Activated CD4-positive, alpha-beta T cell treated with anti-CD3 and anti-CD28 coated beads for 48 hours (primary cell): ENCODE measurements at places on chromosomes 11 and 22.
A peak's percentile ranks its signal among the peaks of the same experiment; 100 is the strongest.

- DNase-seq = no peak
Observed at GRCh38 chr11:131889760-131890581, 519.6 kb downstream of the NTM start.

DNA sequence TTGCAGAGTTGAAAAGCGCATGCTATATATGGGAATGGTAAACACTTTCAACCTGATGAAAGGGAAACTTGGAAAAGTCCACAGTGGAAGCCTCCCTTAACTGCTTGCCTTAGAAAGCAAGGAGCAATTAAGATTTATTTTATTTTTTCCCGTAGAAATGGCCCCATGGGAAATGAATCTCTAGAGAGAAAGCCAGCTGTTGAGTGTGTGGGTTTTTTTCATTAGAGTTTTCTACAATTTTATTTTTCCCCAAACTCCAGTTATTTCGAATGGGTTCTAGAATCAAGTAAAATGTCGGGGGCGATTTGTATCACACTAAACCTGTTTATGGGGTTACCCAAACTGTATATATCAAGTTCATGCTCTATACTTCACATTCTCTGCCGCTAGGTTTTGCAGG is at the start of gene OR5M3:
Gene OR5M3, minus strand, starts transcription at position 101 of the 400 bp plus-strand sequence. CDS start 2,855 bp downstream, outside the sequence.
- no peak for DNase-seq

DNA sequence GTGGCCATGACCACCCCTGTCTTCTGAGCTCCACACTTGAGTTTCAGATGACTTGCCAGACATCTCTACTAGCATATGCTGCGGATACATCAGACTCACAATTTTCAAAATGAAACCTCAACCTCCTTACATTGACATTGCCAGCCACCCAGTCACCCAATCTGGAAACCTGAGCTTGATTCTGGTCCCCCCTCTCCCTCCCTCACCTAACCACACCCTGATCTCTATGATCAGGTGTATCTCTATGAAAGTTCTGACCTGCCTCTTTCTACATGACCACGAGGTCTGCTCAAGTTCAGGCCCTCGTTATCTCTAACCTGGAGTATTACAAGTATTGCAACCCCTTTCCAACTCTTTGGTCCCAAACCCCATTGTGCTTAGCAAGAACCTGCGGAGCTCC is 254.1 kb downstream of the KIRREL3 start:
- DNase-seq = no peak

DNA sequence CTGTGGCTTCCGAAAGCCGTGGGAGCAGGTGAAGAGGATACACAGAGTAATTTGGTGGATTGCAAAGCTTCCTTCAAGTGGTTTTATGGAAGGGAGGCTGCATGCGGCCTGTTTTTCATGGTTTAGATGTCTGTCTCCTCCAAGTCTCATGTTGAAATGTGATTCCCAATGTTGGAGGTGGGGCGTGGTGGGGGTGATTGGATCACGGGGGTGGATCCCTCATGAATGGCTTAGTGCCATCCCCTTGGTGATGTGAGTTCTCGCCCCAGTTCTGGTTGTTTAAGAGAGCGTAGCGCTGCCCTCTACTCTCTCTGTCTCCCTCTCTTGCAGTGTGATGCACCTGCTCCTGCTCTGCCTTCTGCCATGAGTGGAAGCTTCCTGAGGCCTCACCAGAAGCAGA is 247.8 kb upstream of the B3GAT1 start:
- DNase-seq = no peak

GRCh38 chr22:45877651-45878050 is 99.3 kb downstream of the WNT7B start:
- DNase-seq = no peak

GRCh38 chr11:71169313-71169712 is 83.1 kb downstream of the SHANK2 start:
- DNase-seq = no peak

DNA sequence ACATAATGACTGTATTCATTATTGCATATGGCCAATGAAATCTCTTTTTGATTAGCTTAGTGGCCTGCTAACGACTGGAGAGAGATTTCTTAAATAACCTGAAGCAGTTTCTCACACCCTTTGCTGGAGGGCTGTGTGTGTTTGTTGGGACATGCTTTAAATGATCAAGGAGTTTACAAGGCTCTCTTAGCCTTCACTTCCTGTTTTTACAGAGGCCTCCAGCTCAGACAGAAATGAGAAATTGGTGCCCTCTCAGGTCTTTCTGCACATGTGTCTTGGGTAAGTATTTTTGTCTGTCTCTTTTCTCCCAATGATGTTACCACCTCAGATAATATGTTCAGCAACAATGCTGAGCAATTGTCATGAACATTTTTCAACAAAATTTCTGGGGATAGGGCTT is 884.4 kb upstream of the CNTN5 start:
- no peak for DNase-seq

- no peak for DNase-seq
Observed at GRCh38 chr11:114284914-114285313, 11.3 kb upstream of the NNMT start.

DNA sequence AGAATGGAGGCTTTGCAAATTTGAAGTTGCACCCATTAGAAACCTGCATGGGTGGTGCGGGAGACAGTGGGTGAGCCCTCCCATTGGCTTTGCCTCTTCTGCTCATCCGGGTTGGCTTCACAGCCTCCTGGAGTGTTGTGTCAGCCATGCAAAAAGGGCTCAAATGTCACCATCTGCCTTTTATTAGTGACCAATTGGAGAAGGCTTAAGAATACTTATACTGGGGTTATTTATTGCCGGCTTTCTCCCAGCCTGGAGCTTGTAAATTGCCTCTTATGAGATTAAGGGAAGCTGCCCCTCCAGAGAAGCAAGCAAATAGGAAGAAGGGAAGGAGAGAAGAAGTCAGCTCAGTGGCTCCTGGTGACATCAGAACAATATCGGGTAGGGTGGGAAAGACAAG is 182.6 kb downstream of the ST3GAL4 start:
- no peak for DNase-seq

DNA sequence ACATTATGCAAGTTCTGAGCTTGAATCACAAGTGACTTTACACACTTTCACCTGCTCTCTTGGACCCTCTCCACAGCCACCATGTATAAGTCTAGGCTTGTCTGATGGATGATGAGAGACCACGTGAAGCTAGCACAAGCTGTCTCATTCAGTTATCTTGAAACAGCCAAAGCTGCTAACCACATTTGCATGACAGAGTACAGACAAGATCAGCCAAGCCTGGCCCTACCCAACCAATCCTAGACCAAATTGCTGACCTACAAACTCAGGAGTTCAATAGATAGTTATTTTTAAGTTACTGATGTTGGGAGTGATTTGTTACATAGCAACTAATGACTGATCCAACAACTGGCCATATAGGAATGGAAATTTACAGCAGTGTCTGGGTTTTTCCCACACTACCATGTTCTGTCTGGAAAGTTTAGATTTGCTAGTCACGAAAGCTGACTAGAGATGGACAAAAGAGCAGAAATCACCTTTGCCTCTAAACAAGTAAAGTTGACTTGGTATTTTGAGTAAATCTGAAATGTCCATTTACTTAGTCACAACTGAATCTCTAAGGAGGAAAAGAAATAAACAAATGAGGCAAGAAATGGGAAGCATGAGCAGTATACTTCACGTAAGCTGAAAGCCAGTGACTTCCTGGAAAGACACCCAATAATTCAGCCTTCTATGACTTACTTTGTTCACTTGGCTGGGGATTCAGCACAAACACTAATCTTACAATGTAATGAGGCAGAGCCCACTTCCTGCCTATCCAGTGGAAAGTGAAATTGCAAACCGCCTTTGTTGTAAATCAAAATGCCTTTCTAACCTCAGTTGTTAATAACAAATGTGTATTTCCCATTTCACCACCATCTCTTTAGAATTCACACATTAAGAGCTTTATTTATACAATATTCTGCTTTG is 101.7 kb downstream of the FAM181B start:
- no peak for DNase-seq

DNA sequence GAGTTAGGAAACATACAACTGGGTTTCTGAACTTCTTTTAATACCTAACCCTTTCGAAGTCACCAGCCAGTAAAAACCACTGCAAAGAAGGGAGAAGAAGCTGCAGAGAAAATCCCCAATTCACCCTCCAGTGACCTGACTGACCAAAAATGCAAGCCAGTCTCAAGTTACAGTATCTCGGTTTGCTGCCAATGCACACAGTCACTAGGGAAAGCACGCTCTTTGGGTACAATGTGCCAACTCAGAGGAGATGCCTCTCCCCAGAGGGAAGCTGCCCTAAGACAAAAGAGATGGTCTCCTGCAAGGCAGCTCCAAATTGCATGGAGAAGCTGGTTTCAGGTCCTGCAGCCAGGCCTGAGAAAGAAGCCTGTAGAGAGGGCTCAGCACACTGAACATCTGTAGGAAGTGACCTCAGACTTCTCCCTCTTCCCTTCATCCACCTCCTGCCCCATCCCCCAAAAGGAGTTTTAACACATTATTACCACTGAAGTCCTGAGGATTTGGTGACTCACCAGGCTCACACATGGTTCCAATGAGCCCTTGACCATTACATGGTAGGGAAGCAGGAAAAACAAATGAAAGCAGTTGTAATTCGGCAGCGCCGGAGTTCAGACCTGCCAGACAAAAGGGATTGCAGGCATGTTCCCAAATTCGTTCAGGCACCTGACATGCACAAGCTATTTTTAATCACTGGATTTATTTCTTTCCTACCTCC is 90.1 kb downstream of the ETS1 start:
- DNase-seq = no peak

- no peak for DNase-seq
Observed at GRCh38 chr11:69212798-69213110, 57.0 kb downstream of the SMIM38 start.

- peak; percentile 87 for DNase-seq
Observed at GRCh38 chr11:73242251-73243092, 24.4 kb downstream of the P2RY2 start.

- DNase-seq = peak; percentile 71
Observed at GRCh38 chr11:877565-877964, 33.0 kb downstream of the CHID1 start.

DNA sequence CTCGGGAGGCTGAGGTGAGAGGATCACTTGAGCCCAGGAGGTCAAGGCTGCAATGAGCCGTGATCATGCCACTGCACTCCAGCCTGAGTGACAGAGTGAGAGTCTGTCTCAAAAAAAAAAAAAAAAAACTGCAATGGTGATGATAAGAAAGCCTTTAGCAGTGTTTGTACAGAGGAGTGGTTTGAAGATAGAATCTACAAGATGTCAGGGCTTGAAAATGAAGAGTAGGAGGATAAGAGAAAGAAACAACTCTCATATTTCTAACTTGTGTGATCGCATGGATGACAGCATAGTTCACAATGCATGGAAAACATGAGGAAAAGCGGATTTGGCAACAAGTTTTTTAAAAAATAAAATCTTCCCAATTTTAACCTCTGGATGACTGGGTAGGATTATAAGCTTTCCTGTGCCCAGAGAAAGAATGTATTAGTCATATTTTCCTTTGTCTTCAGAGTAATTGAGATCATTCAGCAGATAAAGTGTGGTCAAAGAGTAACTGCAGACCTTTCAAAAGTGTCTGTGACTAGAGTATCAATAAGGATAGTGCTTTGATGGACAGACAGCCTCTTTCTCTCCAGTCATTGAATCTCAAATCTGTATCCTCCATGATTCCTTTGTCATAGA is 328.1 kb downstream of the CASP12 start:
- no peak for DNase-seq

DNA sequence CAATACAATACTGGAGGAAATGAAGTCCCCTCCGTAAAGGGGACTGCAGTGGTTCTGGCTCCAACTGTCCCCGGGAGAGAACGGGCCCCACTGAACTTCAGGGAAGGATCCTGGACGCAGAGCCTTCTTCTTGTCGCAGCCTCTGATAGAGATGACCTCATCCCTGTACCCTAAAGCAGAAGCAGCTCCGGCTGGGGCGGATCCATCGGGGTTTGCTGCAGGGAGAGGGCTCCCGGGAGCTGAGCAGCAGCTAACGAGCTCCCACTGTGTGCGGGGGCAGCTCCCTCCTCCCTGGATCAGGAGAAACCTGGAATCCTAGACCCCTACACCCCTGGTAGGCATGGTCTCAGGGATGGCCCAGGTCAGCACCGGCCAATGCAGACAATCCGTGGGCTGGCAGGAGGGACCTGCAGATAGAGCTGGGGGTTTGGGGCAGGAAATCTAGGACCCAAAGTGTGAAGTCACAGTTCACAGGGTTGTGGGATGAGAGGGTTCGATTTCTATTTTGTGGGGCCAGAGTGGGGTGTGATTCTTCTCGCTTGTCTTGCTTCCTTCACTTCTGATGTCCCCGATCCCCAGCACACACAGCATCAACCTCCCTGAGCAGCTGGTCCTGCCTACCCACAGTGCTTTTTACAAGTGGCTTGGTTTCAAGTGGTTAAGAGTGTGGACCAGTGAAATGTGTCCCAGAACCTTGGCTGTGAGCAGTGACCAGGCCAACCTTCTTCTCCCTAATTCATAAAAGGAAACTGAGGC is 12.9 kb downstream of the KIAA0930 start:
- no peak for DNase-seq

DNA sequence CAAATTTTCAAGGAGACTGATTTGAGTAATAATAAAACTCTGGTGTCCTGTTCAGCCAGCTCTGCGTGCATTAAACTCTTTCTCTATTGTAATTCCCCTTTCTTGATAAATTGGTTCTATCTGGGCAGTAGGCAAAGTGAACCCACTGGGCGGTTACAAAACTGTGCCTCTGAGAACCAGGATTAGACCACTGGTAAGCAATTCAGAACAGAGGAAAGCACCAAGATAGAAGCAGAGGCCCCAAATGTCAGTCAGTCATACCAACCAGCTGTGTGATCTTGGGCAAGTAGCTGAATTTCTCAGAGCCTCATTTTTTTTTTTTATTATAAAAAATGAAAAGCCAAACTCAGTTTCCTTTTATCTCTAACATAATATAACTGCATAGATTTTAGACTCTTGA is 54.9 kb downstream of the TRIM44 start:
- no peak for DNase-seq

- no peak for DNase-seq
Observed at GRCh38 chr11:119664063-119664572, 64.9 kb downstream of the NECTIN1 start.

DNA sequence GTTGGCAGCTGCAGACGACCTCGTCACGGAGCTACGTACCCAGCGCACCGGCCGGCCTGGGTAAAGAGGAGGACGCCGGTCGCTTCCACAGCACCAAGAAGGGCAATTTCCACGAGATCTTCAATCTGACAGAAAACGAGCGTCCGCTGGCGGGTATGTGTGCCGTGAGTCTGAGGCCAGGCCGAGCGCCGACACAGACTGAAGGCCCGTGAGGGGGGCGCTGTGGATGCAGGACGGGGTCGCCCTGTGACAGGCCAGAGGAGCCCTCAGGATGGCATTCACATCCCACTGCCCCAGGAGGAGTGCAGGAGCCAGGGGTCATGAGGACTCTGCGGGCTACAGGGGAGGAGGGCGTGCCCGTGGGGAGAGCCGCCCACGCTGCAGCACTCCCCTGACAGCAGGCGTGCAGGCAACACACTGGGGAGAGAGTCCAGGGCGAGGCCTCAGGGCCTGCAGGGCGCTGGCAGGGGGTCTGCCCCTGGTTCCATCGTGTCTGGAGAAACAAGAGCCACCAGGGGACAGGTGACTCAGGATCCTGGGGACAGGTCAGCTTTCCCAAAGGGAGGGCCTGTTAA is 53.6 kb downstream of the GRAMD4 start:
- peak; percentile 38 for DNase-seq

- no peak for DNase-seq
Observed at GRCh38 chr11:15544353-15544752, 429.6 kb downstream of the INSC start.
